ENCODE measurements at places on chromosomes 1 and 21.

GRCh38 chr1:197778366-197778945 lies 3.2 kb upstream of the DENND1B start:
- no peak for DNase-seq

GRCh38 chr1:161737625-161738024 lies 12.0 kb upstream of the DUSP12 start:
- no peak for DNase-seq

DNA sequence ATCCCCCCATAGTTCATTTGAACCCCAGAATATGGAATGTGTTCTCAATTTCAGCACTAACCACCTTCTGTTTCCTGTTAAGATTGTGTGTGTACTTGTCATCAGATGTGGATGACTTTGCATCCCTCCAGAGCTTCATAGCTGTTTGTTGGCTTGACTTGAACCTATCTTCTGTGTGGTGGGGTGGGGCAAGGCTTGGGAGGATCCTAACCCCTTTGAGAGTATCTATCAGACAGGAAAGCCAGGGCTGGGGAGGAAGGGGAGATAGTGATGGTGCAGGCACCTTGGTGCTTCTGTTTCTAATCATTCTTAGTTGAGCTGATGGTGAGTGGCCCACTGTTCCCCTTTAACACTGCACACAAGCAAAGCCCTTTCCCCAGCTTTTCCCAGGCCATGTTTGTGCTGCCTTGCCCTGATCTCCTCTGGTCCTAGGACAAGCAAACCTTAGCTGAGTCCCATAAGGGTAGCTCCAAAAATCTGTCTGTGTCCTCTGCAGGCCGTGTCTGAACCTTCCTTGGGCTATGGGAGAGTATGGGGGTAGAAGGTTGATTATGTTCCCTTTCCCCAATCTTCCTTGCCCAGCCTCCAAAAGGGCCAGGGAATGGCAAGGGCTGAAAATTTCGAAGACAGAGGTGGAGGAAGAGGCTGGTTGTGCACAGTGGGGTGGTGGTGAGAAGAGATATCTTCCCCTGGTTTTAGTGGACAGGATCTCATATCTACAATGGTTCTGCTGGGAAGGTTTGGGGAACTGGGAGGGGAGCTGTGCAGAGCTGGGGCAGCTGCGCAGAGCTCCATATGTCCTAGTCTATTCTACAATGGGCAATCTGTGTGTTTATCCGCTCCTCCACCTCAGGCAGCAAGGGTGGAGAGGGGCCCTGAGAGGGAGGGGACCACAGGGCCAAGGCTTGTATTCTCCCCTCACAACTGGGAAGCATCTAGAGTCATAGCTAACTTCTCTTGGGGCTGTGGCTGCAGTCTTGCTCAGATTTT lies 1.4 kb downstream of the NHLH1 start:
- no peak for DNase-seq

- no peak for DNase-seq
Measured at GRCh38 chr1:92240034-92240433, 22.3 kb downstream of the C1orf146 start.

DNA sequence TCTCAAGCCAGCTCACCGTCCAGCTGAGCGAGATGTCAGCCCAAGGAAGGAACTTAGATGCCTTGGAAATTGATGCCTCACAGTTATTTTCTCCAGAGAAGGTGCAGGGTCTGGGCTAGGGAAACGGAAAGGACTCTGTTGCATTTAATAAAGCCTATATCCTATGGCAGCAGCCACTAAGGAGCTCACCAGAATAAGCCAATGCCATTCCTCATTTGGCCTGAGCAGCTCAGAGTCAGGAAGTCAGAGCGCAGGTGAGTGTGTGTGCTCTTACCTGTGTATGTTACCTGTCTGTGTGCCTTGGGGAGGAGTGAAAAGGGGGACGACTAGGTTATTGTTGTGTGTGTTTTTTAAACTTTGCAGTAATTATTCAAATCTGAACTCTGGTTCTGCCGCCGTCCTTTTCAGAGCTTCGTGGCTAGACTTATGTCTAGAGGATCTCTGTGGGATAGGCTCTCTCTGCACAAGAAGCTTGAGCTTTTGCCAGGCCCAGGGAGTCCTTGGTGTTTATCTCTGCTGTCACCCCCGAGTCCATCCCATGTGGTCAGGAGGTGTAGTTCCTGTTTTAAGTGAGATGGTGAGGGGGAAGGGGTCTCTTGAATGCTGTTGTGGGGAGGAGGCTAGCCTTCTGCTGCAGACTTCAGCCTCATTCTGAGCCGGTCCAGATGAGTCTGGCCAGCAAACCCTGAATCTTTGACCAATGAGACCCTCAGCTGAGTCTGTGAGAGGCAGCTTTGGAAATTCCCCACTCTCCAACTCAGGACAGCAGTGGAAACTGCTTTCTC lies 2.4 kb downstream of the TMCC2 start:
- no peak for DNase-seq

GRCh38 chr1:51622455-51622913 lies 5.6 kb downstream of the OSBPL9 start:
- no peak for DNase-seq

- DNase-seq = no peak
Measured at GRCh38 chr1:18723701-18724411, 93.2 kb downstream of the PAX7 start.

DNA sequence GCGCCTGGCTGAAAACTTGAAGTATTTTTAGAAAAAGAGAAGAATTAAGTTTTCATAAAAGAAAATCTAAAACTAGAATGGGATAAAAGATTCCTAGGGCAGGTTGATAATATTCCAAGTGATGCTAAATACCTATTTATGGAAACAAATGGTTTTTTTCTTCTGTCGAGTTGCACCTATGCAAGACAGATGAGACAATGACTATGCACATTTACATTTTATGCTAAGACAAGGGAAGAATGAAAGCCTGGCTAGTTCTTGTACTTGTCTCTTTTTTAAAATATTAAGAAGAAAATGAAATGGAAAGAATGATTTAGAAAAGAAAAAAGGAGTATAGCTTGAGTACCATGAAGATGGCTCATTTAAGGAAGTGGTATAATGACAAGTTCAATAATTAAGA lies 24.4 kb upstream of the USP24 start:
- DNase-seq = no peak

GRCh38 chr1:240413732-240414131 lies 198.2 kb downstream of the GREM2 start:
- DNase-seq = no peak

- DNase-seq = no peak
Measured at GRCh38 chr1:226782845-226783601, 43.9 kb upstream of the ITPKB start.

DNA sequence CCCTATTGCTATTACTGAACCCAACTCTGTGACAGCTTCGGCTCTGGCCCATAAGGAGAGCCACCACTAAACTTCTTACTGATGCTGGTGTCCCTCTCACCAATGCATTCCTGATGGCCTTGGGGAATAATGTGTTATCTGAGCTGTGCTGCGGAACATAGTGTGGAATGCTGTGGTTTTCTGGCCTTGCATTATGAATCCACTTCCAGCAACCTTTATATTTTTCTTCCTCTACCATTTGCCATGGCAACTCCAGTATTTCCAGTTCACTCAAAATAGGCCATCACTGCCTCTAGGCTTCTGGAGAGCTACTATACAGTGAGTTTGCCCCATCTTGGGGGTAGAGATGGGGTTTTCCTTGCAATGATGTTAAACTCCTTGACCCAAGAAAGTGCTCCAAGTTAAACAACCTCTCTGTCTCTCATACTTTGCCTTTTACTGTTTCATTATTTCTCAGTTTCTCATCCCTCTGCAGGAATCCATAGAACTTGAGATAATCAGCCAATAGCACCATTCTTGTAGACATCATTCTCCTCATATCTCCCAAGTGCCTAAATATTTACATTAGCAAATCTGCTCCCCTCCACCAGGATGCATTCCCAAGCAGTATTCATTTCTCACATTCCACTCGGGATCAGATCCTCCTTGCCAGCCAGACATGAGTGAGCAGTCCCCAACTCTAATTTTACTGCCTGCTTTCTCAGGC lies 11.1 kb upstream of the RAVER2 start:
- DNase-seq = no peak

GRCh38 chr21:35509001-35509704 lies 460.1 kb upstream of the RUNX1 start:
- DNase-seq = no peak

DNA sequence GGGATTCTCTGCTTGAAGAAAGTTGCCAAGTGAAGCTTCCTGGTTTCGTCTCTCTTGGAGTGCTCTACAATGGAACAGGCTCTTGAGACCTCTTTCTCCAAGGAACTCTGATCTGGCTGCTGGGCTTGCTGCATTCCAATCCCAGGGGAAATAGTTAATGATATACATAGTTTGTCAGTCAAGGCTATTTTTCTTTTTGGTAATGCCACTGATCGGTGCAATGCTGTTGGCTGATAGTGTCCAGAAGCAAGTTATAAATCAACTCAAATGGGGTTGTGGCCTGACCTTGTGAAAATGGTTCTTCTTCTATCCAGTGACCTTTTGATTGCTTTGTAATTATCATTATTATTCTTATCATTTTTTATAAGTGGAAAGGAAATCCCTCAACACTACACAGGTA lies 48.4 kb upstream of the TNFSF18 start:
- no peak for DNase-seq

- no peak for DNase-seq
Measured at GRCh38 chr1:210754878-210755665, 378.9 kb downstream of the KCNH1 start.

DNA sequence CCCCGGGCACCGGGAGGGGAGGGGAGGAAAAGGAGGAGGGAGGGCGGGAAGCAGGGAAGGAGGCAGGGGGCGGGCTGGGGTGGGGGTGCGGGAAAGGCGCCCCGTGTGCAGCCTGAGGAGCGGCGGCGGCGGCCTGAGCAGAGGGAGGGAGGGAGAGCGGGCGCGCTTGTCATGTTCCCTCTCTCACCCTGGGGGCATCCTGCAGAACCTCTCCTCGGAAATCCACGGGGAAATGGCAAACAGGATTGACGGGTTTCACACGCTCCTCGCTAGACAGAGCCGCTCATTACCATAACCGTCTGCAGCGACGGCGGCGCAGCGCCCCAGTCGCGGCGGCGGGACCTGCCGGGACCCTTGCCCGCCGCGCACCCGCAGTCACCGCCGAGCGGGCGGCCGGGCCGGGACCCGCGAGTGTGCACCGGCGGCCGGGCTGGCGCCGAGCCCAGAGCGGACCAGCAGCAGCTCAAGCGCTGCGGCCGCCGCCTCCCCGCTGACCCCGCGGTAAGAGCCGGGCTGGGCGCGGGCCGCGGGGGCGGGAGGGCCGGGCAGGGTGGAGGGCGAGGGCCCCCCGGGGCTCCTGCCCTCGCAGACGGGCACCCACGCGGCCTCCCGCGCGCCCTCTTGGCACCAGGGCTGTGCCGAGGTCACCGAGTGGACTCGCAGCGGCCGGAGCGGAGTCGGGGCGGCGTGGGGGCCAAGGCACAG lies at the start of gene SERTAD4:
SERTAD4 (plus strand) TSS at position 286 of the 705 bp plus-strand sequence. CDS start 5,165 bp downstream, outside the sequence.
- no peak for DNase-seq

DNA sequence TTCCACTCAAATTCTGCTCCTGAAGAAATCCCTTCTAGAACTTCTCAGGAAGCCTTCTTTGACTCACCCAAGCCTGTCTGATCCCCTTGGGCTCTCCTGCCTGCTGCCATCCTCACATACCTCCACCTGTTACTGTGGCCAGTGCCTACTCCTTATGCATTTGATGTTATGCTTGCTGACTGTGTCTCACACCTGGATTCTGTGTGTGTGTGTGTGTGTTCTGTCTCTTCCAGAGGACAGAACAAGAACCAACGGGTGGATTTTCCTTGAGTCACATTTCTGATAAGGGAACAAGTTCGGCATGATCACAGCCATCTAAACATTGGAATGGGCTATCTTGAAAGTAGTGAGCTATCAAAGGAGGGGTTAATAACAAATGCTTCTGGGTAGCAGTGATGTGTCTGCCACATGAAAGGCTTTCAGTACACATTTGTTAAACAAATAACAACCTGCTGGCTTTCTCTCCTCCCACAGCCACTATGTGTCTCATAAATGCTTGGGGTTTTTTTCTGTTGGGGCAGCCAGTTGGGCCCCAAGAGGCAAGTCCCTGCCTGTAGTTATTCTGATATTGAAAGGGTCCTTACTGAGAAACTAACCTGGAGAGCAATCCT lies 8.9 kb upstream of the GPR37L1 start:
- no peak for DNase-seq

DNA sequence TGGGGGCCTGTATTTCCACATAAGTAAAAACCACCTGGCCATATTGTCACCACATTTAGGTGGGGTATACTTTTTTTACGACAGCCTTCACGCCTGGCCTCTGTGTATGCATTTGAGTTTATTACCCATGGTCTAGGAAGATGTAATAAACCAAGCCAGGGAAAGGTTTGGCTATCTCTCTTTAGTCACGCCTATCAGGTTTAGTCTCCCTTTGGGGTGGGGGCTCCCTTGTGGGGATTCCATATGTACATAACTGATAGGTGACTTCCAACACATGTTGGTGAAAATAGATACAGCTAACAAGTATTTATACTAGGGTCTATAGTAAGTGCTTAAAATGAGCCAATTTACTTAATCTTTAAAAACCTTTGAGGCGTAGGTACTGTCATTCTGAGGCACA lies 4.2 kb downstream of the YBX1 start:
- no peak for DNase-seq

DNA sequence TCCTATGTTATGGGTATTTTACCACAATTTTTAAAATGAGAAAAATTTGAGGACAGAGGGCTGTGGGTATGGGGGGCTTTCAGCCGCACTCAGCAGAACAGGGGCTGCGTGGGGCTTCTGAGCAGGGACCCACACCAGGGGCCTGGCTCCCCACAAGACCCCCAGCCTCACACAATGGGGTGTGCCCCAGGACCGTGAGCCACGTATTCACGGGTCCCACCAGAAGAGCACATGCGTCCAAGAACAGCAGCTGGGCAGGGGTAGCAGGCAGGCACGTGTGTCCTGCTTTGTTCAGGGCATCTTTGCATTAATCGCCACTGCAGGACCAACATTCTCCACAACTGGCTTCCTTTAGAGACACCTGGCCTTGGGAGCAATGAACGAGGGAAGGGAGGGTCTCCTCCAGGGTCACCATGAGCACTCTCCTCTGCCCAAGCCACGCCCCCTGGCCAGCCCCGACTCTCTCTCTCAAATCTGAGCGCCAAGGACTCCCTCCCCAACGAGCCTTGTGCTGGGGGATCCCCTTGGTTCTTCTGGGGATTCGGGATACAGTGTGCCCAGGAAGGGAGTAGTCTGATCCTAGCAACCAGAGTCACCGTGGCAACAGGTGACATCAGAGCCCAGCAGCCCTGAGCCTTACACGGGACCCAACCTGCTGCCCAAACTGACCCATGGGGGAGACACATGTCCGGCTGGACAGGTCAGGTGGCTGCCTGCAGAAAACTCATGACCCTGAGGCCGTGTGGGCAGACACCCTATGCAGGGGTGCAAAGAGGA lies 7.4 kb upstream of the ARF1 start:
- no peak for DNase-seq

GRCh38 chr1:154857441-154858215 lies 12.5 kb downstream of the KCNN3 start:
- no peak for DNase-seq

DNA sequence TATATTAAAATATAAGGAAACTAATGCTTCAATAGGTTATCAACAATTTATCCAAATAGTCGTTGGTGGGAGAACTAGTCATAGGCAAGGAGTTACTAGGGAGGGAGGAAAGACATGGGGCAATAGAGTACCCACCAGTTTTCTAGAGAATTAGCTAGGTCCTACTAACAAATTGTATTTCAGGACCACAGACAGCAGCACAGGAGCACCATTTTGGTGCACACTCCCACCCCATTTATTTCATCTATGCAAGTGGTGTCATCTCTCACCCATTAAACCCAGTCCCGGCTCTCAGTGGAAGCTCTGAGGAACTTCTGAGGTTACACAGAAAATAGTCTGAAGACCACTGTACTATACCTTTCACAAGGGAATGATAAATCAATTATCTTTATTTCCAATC lies 89.0 kb upstream of the BCAR3 start:
- DNase-seq = no peak

GRCh38 chr1:41890825-41891198 lies 27.9 kb downstream of the HIVEP3 start:
- no peak for DNase-seq

All from stimulated activated CD8-positive, alpha-beta memory T cell treated with anti-CD3 and anti-CD28 coated beads, Interleukin-4, amount 100 ng/mL, for 4 hours (primary cell).